ENCODE measurements at places on chromosomes 1 and 21.

DNA sequence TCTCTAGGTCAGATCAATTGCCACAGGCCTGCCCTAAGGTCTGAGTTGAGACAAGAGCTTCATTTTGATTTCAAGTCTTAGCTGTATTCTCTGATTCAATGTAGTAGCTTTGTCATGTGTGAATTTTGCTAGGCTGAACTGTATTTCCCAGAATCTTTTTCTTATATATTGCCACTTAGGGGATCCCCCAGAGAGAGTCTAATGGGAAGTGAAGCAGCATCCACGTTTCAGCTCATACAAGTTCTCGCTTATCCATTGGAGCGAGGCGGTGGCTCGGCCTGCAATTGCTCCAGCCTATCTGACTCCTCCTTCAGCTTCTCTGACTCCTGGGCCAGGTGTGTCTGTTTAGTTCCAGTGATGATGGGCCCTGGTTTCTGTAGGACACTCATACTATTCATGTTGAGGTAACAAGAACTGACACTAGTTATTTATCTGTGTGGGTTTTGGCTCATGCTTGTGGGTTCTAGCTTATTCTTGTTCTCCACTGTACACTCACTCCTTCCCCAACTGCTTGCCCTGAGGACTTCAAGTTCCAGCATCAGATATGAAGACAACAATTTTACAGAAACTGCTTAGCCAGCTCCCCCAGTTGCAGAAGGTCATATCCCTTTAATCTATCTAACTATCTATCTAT, 48.2 kb downstream of the TBX19 start:
- DNase-seq: no peak

DNA sequence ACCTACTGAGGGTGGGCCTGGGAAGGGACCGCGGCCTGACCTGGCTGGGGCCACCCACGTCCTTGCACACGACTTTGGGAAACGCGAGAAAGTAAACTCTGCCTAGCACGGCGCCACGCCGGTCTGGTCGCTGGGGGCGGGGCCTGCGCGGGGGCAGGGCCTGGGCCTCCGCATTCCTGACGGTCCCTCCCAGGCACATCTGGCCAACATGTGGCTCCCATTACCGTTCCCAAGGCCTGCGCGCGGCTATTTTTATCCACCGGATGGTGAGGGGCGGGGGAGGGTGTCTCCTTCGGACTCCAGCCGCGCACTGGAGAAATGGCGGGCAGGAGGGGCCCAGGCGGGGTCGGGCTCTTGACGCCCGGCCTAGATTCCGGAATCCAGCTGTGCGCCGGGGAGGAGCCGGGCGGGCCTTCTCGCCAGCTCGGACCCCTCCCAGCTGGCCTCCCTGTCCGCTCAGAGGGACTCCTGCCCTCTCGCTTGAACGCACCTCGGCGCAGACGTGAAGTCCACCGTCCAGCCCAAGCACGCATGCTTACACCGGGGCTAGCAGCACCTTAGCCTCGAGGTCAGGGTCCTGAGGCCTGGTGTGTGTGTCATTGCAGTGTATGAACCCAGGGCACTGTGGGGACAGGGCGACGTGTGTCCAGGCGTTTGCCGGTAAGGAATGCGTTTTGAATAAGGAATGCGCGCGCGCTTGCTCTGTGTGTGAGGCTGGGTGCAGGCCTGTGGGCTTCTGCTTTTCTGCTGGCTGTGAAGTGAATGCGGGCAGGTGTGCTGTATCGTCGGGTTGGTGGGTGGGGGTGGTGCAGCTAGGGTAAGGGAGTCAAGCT, 2.1 kb downstream of the EVA1B start:
- DNase-seq: peak; percentile 28

DNA sequence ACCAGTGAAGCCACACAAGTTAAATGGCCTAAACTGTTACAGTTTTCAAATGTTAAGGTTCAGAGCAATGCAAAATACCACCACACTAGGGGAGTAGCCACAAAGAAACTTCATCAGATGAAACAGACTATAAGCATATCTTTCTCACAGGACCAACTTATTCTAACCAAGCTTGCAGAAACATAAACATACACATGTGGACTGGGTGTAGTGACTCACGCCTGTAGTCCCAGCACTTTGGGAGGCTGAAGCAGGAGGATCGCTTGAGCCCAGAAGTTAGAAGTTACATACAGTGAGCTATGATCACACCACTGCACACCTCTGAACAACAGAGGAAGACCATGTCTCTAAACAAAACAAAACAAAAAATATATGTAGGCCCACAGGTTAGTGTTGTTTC, 17.3 kb downstream of the WDR47 start:
- DNase-seq: no peak

GRCh38 chr1:64280001-64280400, 76.6 kb downstream of the UBE2U start:
- DNase-seq: no peak

DNA sequence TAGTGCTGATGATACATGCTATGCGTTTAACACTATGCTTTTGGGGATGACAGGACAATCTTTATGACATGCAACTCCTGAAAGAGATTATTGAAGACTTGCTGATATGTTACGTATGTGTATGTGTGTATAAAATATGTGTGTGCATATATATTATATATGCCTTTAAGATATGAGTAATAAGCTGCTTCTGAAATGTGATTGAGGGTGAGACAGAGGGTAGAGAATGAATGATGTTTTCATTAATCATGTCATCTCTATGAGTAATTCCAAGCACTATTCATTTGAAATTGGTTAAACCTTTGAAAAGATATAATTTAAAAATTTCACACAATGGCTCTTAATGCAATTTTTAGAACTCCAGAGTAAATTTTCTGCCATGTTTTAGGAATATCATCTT, 5.8 kb downstream of the BCL9 start:
- no peak for DNase-seq

GRCh38 chr1:93744299-93744988, 62.8 kb upstream of the BCAR3 start:
- no peak for DNase-seq

GRCh38 chr1:10704368-10704882, 92.0 kb downstream of the CASZ1 start:
- DNase-seq: no peak

GRCh38 chr1:155052439-155053395, 1.6 kb downstream of the ADAM15 start:
- no peak for DNase-seq

DNA sequence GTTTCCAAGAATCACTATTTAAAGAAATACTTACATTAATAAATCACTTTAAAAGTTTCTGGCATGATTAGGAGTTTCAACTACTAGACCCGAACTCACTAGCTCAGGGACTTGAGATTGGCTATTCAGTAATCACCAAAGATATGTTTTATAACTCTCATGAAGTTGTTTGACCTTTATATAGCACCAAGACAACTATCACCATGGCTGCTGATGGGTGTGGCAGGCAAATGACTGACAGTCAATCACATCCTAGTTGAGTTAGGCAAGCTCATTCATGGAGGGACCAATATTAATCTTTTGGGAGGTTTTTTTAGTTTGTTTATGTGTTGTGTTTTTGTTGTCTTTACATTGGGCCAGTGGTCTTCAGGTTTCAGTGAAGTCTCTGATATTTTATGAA, 376.3 kb upstream of the C1orf87 start:
- no peak for DNase-seq

DNA sequence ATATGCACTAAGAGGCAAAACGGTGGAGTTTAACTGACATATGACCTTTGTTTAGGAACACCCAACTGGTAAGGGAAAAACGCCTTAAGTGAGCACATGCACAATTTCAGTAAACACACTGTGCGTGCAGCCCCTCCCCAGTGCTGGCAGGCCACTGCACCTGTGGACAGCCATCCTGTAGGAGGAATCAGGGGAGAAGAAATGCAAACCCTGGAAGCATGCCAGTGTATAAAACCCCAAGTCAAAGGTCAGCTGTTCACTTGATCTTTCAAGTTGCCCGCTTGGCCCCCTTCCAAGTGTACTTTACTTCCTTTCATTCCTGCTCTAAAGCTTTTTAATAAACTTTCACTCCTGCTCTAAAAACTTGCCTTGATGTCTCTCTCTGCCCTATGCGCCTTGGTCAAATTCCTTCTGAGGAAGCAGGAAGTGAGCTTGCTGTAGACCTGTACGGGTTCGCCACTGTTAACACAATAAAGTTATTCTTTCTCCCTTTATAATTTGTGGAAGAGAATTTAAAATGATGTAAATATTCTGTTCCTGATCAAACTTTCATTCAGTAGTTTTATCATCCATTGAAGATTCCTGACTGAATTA, 31.8 kb downstream of the USP25 start:
- DNase-seq: no peak

GRCh38 chr1:10633416-10633815, 158.7 kb downstream of the PEX14 start:
- DNase-seq: no peak

DNA sequence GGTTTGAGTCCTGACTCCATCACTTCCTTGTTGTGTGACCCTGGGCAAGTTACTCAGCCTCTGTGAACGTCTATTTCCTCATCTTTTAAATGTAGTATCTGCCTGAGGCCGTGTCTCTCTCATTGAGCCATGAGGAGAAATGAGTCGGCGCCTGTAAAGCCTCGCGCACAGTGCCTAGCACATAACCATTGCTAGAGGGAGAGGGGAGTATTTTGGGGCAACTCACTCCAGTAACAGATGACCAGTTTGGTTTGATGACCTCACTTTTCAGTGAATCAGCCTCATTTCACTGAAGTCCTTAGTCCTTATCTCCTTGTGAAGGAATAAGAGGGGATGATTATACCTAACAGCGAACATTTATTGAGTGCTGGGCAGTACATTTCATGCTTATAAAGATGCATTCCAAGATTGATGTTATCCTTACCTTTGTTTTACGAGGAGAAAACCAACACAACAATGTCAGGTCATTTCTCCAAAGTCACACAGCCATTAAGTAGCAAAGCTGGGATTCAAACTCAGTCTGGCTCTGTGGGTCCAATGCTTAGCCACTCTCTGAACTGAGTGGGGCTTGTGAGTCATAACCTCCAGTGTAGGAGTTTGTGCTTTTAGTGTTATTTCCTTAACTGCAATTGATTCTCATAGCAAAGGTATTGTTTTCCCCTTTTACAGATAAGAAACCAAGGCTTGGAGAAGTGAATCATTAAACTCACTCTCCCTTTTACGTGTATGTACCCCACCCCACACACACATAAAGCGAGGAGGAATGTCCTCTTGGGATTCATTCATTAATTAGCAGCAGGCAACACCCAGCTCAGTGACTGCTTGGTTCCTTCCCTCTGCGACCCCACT, 25.9 kb downstream of the KCNC4 start:
- peak; percentile 85 for DNase-seq

DNA sequence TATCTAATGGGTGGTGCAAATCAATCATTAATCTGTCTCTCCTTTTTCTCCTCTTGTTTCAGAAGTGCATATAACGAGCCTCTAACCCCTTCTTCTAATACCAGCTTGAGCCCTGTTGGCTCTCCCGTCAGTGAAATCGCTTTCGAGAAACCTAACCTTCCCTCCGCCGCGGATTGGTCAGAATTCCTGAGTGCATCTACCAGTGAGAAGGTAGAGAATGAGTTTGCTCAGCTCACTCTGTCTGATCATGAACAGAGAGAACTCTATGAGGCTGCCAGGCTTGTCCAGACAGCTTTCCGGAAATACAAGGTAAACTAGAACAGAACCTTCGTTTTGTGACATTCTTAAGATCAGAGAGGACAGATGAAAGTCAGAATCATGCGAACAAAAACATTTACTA, 25.3 kb upstream of the VAMP3 start:
- no peak for DNase-seq

DNA sequence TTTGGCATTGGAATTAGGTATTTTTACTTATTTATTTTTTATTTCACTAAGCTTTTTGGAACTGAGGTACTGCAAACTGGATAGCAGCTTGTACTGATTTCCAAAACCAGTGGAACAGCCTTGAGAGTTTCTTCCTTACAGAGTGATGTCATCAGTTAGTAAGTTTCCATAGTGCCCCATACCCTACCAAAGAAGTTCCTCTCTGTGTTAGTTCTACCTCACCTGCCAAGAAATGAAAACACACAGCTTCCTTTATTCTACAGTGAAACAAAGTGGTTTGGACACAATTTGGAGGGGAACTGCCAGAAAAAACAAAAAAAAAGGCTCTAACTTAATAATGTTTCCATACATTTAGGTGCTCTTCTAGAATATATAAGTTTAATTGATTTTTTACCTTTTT, 430.9 kb upstream of the ADGRL2 start:
- DNase-seq: no peak

DNA sequence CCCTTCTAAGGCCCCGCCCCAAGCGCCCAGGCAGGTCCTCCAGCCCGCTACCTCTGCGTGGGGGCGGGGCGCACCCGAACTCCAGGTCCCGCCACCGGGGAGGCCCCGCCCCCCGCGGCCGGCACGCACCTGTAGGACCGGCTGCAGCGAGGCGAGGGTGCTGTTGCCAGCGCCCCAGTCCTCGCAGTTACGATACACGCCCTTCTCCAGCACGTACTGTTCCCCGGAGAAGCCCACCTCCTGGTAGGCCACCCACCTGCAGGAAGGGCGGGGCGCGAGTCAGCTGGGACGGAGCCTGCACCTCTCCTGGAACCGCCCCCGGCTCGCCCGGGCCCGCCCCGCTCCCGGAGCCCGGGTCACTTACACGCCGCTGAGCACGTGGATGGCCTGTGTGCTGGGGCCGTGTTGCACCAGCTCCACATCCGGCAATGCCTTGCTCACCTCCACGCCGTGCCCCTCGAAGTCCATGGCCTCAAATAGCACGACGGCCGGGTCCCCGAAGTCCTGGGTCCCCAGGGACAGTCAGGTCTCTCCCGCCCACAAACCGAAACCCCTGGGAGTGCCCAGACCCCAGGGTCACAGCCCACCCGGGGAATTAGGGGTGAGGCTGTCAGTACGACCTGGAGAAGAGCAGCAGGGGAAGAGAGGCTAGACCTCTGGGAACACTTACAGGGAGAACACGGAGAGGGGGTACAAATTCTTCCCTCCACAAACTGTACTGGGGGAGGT, 17.3 kb downstream of the CRYBG2 start:
- no peak for DNase-seq

DNA sequence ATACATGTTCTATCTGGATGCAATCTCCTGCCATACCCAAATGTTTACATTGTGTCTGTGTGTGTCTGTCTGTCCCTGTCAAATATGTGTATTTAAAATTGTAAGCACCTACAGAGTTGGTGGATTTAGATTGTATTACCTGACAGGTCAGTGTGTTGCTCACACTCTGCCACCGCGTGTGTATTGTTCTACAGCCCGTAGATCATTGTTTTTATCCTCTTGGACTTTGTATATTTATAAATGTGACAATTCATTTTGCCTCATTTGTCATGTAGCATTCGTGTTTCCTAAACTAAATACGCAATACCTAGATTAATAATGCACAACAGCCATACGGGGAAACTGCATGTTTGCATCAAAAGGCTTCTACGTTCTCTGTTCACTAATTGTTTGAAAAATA, 634 bp downstream of the ALG14 start:
- DNase-seq: no peak
